CD4-positive, alpha-beta T cell treated with Interleukin-2 at 100 ng/mL for 4 hours (primary cell): ENCODE measurements at places on chromosomes 4 and X.
A peak's percentile ranks its signal among the peaks of the same experiment; 100 is the strongest.

DNA sequence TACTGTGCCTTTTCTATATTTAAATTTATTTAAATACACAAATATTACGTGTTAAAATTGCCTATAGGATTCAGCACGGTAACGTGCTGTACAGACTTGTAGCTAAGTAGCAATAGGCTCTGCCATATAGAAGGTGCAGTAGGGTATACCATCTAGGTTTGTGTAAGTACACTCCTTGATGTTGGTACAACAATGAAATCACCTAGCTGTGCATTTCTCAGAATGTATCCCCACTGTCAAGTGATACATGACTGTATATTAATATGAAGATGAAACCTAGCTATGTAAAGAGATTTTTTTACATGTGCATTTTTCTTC is 431.2 kb downstream of the KCTD8 start:
- DNase-seq = no peak

DNA sequence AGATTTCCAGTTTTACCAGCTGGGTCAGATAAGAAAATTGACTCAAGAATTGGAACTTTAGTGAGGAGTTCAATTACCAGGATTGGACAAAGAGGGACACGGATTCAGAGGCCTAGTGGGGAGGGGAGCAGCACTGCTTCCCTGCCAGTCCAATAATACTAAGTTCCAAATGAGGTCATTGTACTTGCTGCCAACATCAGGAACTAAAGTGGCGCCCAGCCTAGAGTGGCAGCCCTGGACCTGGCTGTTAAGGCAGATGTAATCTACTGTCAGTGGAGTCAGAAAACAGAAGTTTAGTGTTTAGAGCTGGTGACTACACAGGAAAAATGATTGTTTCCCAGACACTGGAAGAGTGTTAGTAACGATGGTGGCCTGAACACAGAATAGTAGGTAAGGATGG is 42.7 kb upstream of the RAPGEF2 start:
- no peak for DNase-seq

- DNase-seq = no peak
Measured at GRCh38 chrX:16868920-16869319, 1.2 kb downstream of the RBBP7 start.

GRCh38 chr4:1593881-1594345 is 90.2 kb downstream of the FAM53A start:
- DNase-seq = no peak

DNA sequence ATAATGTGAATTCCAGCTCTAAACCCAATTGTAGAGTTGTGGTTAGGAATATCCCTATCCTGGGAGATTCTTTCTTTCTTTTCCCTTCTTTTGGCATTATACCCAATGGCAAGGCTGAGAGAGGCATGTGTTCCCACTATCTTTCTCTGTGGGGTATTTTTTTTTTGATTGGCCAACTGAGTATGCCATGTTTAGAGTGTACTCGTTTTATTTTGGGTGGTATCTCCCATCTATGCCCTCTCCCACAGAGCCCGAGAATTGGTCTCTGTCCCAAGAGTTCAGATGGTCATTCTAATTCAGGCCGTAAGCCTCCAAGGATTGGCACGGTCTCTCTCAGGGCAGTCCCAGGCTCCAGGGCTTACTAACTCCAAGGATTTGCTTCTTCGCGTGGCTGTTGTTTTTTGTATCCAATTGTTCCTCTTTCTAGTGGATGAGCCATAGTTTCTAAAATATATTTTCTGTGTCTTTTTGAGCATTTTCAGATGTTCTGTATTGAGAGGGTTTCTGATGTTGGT is 198.8 kb downstream of the SLC4A4 start:
- no peak for DNase-seq

DNA sequence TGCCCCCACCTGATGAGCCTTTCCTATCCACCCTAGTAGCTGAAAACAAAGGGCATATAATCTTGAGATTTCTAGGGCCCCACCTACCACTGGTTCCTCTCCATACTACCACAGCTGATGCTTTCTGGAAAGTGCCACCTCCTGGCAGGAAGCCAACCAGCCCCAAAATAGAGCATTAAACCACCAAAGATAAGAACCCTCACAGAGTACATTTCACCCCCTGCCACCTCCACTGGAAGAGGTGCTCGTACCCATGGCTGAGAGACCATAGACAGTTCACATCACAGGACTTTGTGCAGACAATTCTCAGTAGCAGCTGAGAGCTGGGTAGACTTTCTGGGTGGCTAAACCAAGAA is 94.1 kb downstream of the IRS4 start:
- no peak for DNase-seq

DNA sequence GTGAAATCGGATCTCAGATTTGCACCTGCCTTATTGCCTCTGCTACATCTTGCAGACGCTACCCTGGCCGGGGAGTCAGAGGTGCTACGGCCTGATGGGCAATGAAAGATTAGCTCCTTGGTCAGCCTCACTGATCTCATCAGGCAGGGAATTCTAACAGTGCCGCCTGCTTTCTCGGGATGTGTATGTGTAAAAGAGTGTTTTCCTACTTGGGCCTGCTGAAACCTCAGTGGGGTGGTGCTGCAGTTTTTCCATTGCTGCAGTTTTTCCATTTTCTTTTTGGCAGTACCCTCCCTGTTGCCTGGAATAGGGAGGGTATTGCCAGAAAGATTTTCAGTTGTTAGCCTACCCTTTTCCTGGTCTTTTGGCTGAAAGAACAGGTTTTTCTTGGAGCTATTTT is 117.5 kb downstream of the CDKL5 start:
- DNase-seq = no peak

GRCh38 chr4:39947963-39948362 is 29.7 kb downstream of the PDS5A start:
- DNase-seq = no peak

DNA sequence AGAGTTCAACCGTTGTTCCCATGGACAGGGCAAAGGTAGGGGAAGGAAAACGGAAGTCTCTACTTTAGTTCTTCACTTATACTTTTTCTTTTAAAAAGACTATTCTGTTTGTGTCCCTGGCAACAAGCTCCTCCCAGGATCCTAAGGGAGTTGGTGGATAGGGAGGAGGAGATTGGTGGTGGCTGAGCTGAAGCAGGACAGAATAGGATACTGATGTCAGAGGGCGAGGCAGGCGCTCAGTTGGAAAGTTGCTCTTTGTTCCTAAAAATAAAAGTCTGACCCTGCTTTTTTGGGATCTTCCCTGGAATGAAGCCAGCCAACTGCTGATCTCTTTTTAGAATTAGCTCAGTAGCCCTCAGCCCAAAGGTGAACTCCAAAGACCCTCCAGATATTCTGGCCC is 104.7 kb downstream of the MGST2 start:
- DNase-seq = no peak

DNA sequence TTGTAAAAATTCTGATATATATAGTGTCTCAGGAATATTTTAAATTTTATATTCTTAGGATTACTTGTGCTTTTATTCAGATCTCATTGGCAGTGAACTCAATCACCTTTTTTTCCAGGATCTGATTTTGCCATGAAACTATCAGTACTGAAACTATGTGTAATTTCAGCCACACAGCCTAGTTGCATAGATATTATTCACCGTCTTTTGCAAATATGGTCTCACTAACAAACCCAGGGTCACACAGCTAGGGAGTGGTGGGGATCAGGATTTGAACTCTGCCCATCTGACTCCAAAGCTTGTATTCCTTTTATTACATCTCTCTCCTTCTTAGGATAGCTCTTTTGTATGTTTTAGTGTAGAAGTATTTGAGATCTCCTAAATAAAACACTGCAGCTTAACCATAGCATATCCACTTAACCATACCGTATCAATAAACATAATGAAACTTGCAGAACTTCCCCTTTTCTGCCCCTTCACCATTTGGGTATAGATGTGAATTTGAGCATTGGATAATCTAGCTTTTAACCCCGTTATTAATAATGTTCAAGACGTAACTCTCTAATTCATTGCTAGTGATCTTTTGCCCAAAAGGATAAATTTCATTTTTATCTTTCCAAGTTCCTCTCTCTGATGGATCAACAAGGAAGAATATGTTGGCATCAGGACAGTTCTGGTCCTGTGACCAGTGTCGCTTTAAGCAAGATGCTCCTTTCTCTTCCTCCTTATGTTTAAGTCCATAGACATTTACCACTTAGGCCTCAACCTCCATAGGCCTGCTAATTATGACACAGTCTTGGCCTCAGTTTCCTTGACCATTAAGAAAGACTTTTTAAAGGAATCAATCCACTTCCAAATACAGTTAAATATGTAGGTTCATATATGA is 74.6 kb downstream of the RAPGEF2 start:
- no peak for DNase-seq

- no peak for DNase-seq
Measured at GRCh38 chr4:7333801-7334421, 100.8 kb downstream of the PSAPL1 start.

GRCh38 chr4:139886798-139887197 is 221.2 kb downstream of the MGST2 start:
- DNase-seq = no peak

GRCh38 chr4:28117084-28117682 is 1256.5 kb downstream of the STIM2 start:
- DNase-seq = no peak

GRCh38 chr4:91111556-91111955 is 984.4 kb downstream of the CCSER1 start:
- no peak for DNase-seq

GRCh38 chr4:153790962-153791551 is 2.2 kb upstream of the SFRP2 start:
- no peak for DNase-seq

DNA sequence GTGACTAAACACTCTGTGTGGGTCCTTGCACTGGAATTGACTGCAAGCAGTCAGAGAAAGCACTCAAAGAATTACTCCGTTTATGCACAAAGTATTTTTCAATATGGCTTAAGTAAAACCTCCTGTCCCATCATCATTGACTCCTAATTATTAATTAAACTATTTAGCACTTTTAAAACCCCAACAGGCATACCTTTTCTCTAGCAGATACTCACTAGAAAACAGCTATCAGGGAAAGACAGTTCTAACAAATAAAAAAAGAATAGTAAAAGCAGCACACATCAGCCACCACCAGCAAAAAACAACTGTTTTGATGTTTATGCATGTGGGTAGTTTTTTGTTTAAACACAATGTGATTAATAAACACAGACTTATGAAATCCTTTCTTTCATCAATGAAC is 66.2 kb upstream of the GYPA start:
- DNase-seq = no peak

DNA sequence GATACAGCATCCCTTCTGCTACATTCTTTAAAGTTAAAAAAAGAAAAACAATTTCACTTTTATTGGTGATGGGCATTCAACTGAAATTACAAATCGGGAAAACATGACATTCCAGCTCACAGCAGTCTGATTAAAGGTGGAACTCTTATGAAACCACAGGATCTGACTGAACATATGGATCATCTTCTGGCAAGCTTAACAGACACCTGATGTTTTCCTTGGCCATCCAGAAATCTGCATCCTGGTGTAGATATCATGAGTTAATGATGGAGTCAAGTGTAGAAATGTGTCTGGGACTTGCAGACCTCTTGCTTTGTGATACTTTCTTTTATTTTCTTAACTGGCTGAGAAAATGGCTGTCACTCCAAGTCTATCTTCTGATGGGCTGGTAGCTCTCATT is 167.9 kb downstream of the CBR4 start:
- DNase-seq = no peak

DNA sequence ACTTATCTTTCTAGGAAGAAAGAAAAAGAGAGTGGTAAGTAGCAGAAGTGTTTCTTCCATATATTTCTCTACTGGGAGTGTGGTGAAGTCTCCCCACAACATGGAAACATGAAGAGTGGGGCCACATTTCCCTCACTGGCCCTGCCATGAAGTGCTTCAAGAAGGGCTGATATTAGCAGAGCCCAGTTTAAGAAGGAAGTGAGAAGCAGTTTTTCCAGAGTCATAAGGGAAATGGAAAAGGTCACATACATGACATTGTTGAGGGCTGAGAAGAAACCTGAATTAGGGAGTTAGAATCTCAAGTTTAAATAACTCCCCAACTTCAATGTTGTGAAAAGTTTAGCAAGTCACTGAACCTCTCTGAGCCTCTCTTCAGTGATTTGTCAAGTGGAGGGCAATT is 171.9 kb upstream of the RBPJ start:
- DNase-seq = no peak

- no peak for DNase-seq
Measured at GRCh38 chrX:151694661-151695582, at the start of gene PRRG3. Gene PRRG3 (plus strand): TSS chrX:151695458. CDS start chrX:151698815, 3,357 bp downstream.

DNA sequence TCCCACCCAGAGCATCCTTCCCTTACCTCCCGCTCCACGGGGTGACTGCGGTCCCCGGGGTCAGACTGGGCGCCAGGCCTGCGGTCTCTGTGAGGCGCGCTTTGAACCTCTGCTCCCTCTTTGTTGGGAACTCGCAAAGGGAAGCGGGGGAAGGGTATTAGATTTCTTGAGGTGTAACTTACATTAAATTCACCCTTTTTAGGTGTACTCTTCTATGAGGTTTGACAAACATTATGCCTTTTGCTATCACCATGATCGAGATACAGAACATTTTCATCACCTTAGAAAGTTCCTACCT is 569 bp downstream of the DCK start:
- no peak for DNase-seq

- no peak for DNase-seq
Measured at GRCh38 chr4:173051716-173052115, 116.9 kb upstream of the GALNT7 start.

GRCh38 chrX:39162322-39162735 is 361.1 kb downstream of the MID1IP1 start:
- peak; percentile 5 for DNase-seq

GRCh38 chr4:1789552-1789951 is 3.5 kb upstream of the FGFR3 start:
- no peak for DNase-seq

DNA sequence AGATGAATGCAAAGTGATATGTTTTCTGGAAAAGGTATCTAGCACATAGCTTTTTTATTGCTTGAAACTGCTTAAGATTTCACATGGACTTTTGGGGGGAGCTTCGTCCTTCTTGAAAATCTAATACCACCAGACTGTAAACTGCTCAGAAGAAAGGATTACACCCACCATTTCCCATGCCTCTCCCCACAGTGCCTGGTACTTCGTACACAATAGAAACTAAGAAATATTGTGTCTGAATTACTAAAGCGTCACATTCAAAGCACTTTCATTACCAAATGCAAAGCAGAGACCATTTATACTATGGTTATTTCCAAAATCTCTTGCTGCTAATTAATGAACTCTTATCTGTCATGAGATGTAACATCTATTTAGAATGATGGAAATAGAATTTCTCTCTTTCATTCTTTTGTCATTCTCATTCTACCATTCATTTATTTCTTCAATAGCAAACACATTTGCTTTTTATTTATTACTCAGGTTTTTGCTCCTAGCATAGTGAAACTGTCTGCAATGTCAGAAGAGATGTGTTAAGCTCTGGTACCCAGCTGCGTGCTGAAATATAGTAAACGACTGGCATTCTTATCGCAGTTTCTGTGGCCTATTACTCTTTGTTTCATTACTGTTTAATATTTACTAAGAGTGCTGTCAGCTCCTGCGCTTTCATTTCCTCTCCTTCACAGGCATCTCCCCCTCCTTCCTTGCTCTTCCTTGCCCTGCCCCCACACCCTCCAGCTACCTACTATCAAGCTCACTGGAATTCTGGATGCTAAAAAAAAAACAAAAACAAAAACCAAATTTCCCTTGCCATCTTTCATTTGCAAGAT is 51.4 kb upstream of the RAPGEF2 start:
- no peak for DNase-seq
